ENCODE measurements at places on chromosomes 2 and 18. TPM values are rescaled to one million over a fixed set of nuclear protein-coding genes. Genes with fewer than 3 reads are reported as not detected.

The SERPINB3 gene
- not detected for total RNA-seq

The TGFBRAP1 gene
- 11.6 TPM for total RNA-seq

The GPR55 gene
- 0.24 TPM for total RNA-seq

The TMEM198 gene
- total RNA-seq, result 2.3 TPM

The ANKRD29 gene
- total RNA-seq, result 1.8 TPM

The CCDC148 gene
- total RNA-seq, result 1.4 TPM

The ACTG2 gene
- total RNA-seq, result 2.9 TPM

The VWC2L gene
- total RNA-seq, result not detected

The RESP18 gene
- total RNA-seq, result not detected
